ENCODE measurements at places on chromosomes 4 and X.

- DNase-seq: no peak
Measured at GRCh38 chr4:20378181-20378580, 126.5 kb downstream of the SLIT2 start.

- DNase-seq: no peak
Measured at GRCh38 chr4:150082241-150082640, 4.0 kb downstream of the DCLK2 start.

- no peak for DNase-seq
Measured at GRCh38 chr4:75251547-75251946, 262.7 kb downstream of the RCHY1 start.

- no peak for DNase-seq
Measured at GRCh38 chr4:124132161-124132560, 580.4 kb downstream of the ANKRD50 start.

- DNase-seq: no peak
Measured at GRCh38 chr4:154961263-154961662, 180.2 kb downstream of the RBM46 start.

DNA sequence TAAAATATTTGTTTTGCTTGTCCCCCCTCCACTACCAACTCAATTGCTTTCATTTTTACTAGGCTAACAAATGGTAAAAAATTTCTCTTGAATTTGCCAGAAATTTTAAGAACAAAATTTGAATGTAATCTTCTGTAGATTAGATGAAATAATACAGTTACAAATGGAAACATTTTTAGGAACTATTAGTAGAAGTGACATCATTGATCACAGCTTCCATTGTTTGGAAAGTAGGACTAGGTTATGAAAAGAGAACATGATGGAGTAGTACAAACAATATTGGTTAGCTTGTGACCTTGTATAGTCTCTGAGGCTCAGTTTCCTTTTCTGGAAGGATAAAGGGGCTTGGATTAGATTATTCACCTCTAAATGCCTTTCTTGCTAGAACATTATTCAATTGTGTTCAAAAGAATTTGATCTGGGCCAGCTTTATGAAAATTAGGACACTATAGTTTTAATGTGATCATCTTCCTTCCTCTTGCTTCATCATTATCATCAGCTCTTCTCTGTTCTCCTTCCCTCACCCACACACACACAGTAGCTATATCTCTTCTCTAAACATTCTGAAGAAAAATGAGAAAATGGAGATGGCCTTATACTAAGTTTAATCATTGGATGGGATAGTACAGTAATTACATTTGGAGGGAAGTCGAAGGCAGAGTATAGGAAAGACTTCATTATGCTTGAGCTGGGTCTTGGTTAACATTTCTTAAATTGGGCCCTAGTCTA is 9.9 kb downstream of the MTMR1 start:
- DNase-seq: no peak

DNA sequence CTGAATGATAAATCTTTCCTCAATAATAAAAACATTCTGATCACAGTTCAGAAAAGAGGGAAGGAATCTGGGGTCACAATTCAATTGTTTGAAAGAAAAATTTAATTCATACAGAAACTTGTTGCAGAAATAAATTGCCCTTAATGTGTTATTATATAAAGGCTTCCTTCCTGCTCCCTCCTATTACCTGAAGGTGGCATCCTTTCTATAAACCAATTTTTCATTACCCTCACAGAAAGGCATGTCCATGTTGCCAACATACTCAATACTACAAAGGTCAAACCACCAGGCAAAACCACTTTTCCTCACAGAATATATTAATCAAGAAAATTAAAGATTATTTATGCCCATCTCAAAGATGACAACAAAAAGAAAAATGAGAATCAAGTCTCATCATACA is 194.3 kb upstream of the CT83 start:
- DNase-seq: no peak

DNA sequence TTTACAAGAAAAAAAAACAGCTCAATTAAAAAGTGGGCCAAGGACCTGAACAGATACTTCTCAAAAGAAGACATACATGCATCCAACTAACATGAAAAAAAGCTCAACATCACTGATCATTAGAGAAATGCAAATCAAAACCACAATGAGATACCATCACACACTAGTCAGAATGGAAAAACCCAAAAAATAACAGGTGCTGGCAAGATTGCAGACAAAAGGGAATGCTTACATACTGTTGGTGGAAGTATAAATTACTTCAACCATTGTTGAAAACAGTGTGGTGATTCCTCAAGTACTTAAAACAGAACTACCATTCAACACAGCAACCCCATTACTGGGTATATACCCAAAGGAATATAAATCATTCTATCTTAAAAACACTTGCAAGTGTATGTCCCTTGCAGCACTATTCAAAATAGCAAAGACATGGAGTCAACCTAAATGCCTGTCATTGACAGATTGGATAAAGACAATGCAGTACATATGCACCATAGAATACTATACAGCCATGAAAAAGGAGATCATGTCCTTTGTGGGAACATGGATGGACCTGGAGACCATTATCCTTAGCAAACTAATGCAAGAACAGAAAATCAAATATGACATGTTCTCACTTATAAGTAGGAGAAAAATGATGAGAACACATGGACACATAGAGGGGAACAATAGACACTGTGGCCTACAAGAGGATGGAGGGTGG is 97.6 kb downstream of the RAB28 start:
- no peak for DNase-seq

DNA sequence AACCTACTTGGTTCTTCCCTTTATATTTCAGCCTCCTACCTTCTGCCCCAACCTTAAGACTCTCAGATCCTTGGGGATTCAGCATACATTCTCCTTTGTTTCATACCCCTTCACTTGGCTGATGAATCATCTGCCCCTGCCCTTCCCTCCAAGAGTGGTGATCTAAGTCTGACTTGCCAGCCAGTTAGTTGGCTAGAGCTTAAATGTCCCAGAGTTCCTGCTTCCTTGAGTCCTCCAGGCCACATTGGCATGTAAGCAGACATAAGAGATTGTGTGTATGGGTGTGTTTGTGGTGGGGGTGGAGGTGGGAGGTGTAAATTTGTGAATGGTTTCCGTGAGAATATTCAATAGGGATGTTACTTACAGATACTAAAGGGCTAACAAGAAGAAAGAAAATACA is 3.7 kb upstream of the TEX13D start:
- DNase-seq: no peak

DNA sequence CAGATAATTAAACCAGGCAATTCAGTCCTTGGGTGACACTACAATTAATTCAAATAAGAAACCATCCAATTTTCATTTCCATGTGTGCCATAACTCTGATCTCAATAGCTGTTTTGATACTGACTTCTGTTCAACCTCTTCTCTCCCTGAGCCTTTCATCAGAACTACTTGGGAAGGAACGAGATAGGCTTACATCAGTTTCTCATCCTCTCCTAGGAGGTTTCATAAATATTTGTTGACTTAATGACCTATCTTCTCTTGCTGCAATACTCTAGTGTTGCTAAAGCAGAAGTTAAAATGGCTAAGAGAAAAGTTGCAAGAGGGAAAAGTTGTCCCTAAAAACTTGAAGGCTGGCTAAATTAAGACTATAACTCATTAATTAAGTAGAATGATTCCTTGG is 41.8 kb downstream of the PRKG2 start:
- DNase-seq: no peak

DNA sequence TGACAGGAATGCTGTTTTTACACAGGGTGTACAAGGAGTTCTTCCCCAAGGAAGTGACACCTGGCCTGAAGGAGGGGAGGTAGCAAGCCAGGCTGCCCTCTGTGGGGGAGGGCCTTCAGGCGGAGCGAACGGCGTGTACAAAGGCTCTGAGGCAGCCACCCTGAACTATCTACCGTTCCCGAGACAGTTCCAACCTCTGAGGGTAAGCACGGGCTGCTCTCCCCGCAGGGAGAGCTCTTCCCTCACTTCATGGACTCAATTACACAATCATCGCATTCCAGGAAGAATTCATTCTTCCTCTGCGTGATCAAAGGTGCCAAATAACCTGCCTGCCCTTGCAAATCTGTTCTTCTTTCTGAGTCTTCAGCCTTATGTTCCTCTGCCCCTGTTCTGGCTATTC is 4.8 kb downstream of the ELK1 start:
- no peak for DNase-seq

GRCh38 chr4:25129917-25130316 is 30.3 kb downstream of the SEPSECS start:
- DNase-seq: no peak

DNA sequence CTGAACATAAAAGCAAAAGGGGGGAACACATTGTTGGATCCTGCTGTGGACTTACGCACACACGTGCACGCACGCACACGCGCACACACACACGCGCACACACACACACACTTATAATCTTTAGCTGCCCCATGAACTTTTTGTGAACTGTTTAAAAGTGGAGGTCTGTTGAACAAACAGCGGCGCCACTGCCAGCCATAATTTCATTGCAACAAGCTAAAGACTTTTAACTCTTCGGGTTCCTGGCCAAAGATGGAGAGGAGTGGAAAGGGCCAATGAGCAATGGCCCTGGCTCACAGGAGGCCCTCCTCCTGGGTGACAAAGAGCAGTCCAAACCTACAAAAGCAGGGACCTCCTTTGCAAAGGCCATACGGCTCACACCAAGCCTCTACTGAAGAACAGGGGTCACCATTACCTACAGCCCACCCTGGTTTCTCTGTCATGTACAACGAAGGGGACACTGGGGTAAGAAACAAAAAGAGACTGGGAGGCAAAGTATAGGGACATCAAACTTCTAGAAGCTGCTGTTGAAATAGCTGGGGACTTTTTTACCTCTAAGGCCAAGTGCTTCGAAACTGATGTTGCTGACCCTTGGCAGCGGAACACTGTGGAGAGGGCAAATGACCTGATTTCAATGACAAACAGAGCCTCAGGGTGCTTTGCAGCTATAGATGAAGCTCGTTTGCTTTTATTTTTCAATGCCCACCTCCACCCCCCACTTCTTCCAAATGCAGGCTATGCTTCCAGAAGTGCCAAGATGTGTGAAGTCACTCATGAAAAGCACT is 16.7 kb downstream of the BCOR start:
- DNase-seq: no peak

DNA sequence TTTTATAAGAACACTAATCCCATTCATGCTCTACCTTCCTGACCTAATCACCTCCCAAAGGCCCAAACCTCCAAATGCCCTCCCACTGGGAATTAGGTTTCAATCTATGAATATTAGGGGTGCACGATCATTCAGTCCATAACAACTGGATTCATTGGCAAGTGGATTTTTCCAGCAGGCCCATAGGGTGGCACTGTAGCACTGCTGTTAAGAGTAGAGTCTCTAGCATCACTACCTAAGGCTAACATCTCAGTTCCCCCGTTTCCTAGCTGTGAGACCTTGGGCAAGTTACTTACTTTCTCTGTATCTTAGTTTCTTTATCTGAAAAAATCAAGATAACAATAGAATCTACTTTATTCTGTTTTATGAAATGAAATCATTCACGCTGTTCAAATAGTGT is 315.8 kb downstream of the STIM2 start:
- no peak for DNase-seq

GRCh38 chr4:25861951-25862410 is 807 bp downstream of the SEL1L3 start:
- no peak for DNase-seq

- DNase-seq: no peak
Measured at GRCh38 chr4:153207567-153207966, 3.3 kb downstream of the TRIM2 start.

GRCh38 chr4:51906167-51906958 is 63.4 kb downstream of the DCUN1D4 start:
- DNase-seq: no peak

DNA sequence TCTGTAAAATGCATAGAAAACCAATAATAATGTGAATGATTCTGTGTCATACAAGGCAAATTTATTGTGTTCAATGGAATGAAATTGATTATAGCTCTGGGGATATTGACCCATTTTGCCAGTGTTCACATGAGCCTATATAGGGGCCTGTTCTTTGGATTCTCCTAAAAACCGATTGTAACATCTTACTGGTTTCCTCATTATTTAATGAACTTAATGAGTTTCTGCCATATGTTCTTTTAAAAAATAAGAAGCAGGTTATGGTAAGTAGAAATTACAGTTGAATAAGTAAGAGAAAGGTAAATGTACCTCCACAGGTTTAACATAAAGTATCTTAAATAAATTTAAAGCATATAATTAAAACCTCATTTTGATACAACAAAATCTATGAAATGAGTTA is 24.6 kb upstream of the ADGRL3 start:
- DNase-seq: no peak

GRCh38 chr4:148442832-148443511 is 758 bp upstream of the NR3C2 start:
- DNase-seq: no peak

- DNase-seq: no peak
Measured at GRCh38 chr4:119035951-119036737, 99.5 kb upstream of the MYOZ2 start.

- DNase-seq: no peak
Measured at GRCh38 chrX:96861661-96862060, 22.0 kb upstream of the RPA4 start.

DNA sequence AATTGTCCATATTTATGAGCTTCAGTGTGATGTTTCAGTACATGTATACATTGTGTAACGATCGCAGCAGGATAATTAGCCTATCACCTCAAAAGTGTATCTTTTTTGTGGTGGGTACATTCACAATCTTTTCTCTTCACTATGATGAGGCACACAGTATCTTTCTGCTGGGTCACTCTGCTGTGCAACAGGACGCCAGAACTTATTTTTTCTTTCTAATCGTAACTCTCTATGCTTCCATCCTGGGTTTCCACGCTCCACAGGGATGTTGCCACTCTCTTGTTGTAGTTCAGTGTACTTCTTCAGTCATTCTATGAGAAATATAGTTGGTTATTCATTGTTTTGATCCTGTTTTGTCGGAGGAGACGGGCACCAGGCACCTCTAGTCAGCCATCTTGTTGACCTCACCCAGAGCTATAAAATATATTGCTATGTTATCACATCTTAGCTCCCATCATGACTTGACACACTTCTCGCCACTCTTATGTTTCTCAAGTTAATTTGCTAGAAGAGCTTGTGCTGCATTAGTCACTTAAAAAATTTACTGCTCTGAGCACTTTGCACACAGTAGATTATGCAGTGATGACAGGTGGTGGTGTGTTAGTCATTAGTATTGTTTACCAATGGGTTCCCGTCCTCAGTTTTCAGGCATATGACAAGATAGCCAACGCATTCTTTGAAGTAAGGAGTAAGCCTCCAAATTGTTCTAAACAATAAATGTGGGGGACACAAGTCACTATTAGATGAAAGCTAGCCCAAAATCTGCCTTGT is 1002.7 kb upstream of the PCDH7 start:
- DNase-seq: no peak

- DNase-seq: no peak
Measured at GRCh38 chrX:19647731-19648588, 132.7 kb upstream of the MAP3K15 start.

DNA sequence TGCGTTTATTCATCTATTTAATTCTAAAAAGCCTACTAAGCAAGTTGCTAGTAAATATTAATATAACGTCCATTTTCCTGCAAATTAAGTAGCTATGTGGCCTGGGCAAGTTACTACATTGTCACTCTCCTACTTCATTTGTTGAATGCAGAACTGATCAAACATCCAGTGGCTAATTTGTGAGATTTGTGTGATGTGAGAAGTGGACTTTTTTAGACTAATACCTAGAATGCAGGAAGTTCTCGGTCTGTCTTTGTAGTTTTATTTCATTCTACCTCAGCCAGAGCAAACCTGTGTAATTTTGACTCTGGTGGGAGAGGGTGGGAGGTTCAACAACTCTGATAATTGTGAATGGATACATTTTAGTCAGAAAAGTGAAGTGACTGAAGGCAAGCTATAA is 840 bp downstream of the GUF1 start:
- no peak for DNase-seq
